ENCODE measurements at places on chromosomes 3 and 15. TPM values are rescaled to one million over a fixed set of nuclear protein-coding genes. Genes with fewer than 3 reads are reported as not detected.

The APH1B gene
- polyA plus RNA-seq, result 14.0 TPM

The CLRN1 gene
- polyA plus RNA-seq, result not detected

The SLC6A1 gene
- not detected for polyA plus RNA-seq

The CHAC1 gene
- polyA plus RNA-seq, result 18.9 TPM

- DNase-seq, result peak; percentile 19
Observed at GRCh38 chr3:143830063-143830462, 18.2 kb downstream of the SLC9A9 start.

GRCh38 chr3:5138214-5138981 is 16.3 kb downstream of the ARL8B start:
- DNase-seq, result peak; percentile 23

DNA sequence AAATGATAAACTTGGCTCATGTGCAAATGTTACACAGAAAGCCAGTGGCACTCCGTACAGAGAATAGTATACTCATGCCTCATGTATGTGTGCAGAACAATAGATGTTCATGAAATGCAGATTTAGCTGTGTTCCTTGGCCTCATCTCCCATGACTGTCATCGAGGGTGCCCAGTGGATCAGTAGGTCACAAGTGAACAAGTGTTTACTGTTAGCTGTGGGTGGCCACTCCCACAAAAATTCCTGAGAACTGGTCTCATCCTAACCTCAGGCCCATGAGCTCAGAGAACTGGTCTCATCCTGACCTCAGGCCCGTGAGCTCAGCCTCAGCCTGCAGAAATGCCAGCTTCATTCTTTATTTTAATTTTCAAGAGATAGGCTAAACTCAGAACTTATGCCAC is 124.1 kb downstream of the GADL1 start:
- peak; percentile 10 for DNase-seq

DNA sequence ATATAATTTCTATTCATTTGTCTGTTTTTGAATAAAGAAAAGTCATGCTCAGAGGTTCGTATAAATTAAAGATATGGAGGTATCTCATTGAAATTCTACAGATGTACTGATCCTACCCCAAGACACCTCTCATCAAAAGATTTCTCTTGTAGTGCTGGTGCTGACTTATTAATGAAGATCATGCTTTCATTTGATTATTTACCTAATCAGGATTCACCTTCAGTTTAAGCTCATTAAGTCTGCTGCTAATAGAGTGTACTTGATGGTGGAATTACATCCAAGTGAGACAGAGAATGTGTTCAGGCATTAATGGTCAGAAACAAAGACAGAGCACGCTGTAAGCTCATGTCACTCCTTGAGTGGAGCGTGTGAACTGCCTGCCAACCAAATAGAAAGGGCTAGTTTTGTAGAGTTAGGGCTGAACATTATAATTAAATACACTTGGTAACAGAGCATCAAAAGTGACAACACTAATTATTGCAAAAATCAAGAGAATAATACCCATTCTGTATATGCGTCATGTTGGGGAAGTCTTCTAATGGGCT is 45.5 kb downstream of the KBTBD12 start:
- no peak for DNase-seq

DNA sequence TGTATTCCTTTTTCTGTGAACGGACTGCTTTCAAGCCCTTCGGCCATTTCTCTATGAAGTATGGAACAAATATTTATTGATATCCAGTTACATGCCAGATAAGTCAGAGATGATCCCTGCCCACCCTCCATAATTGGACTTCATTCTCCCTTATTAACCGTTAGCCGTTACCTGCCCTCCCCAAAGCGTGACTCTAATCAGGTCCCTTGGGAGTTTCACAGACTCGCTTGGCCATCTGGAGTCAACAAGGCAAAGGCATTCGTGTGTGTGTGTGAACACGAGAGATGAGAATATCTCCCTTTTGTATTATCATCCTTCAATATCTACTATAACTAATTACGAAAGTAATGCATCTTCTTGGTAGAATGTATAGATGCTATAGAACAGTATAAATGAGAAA is 314.5 kb downstream of the TLE3 start:
- DNase-seq, result no peak

- DNase-seq, result peak; percentile 22
Observed at GRCh38 chr15:63114465-63114864, 7.2 kb upstream of the LACTB start.

DNA sequence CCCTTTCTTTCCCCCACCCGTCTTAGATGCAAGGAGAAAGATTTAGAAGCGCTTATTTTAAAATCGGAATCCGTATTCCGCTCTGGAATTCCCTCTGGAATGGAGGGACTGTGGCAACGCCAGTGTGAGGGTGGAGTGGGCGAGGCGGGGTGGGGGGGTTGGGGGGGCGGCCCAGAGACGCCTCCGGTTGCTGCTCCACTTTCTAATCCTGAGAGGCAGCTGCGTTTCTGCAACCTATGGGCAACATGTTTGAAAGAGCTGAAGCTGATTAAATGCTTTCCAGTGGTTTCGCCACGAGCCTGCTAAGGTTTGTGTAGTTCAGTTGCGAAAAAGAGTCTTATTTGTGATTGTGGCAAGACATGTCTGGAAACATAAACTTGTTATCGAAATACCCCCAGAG is at the start of gene CCK:
Gene CCK, minus strand, starts transcription at position 101 of the 400 bp plus-strand sequence. CDS start 2,555 bp downstream, outside the sequence.
- DNase-seq, result no peak

Data from endothelial cell of umbilical vein (primary cell).